Subcutaneous preadipocyte (primary cell): ENCODE measurements at places on chromosomes 5 and 9. TPM values are rescaled to one million over a fixed set of nuclear protein-coding genes. Genes with fewer than 3 reads are reported as not detected.

IL5 gene
- total RNA-seq, result not detected in 2 replicates

CDKN2B-AS1 gene
- 8.8 and 11.7 TPM in 2 replicates for total RNA-seq

PCDH12 gene
- 1.2 and 1.5 TPM in 2 replicates for total RNA-seq

LCN2 gene
- total RNA-seq, result not detected in 2 replicates

GGTA1 gene
- not detected in 2 replicates for total RNA-seq
